ENCODE measurements at places on chromosomes 1 and 21. TPM values are rescaled to one million over a fixed set of nuclear protein-coding genes. Genes with fewer than 3 reads are reported as not detected.

Gene KRTAP19-1
- not detected for polyA plus RNA-seq

Gene ZNF683
- polyA plus RNA-seq: not detected

Gene C1QA
- polyA plus RNA-seq: 46.0 TPM

Gene CELA3A
- polyA plus RNA-seq: not detected

Gene CYP2J2
- polyA plus RNA-seq: 0.63 TPM

Gene CD101
- polyA plus RNA-seq: 1.7 TPM

Gene MLLT11
- 23.7 TPM for polyA plus RNA-seq

Gene PCAT6
- 3.3 TPM for polyA plus RNA-seq

Gene BSND
- polyA plus RNA-seq: 3.6 TPM

Gene SLC22A15
- 7.6 TPM for polyA plus RNA-seq

Gene TTF2
- polyA plus RNA-seq: 24.8 TPM

Gene IGSF5
- 0.46 TPM for polyA plus RNA-seq

Gene EXO1
- 13.5 TPM for polyA plus RNA-seq

Gene MYBPHL
- polyA plus RNA-seq: 0.32 TPM

GRCh38 chr1:177488722-177489121 is 318.0 kb downstream of the BRINP2 start:
- no peak for DNase-seq

DNA sequence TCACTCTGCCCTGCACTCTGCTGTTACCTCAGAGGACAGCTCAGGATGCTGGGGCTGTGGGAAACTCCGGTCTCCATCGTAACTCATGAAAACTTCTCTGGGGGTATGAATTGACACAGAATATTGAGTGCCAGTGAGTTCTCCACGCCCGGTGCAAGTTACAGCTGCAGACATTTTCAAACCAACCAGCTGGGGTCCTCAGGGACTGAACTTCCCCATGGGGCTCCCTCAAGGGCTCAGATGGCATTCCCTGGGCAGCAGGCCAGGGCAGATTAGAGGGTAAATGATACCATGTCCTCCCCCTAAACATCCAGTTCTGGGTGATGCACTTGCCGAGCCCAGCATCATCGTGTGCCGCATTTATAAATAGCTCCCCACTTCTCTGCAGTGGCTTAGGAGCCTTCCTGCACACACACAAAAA is 27.8 kb upstream of the CCSAP start:
- DNase-seq: no peak

DNA sequence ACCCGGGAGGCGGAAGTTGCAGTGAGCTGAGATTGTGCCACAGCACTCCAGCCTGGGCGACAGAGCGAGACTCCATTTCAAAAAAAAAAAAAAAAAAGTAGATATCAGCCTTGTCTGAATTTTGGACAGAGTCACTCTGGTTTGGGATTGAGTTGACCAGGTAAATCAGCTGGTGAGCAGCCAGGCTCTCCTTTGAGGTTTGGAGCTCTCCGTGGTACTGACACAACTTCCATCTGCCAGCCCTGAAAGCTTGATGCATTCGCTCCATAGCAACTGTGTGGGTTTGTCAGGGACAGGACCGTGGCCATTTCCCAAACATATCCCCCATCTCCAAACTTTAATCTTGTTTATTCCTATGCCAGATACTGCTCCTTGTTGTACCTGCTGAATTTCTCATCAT is 155.2 kb downstream of the DMRTA2 start:
- DNase-seq: peak; percentile 44

- no peak for DNase-seq
Measured at GRCh38 chr1:194889310-194889709, 1702.9 kb upstream of the B3GALT2 start.

- no peak for DNase-seq
Measured at GRCh38 chr1:30417701-30418046, 305.7 kb downstream of the MATN1 start.

DNA sequence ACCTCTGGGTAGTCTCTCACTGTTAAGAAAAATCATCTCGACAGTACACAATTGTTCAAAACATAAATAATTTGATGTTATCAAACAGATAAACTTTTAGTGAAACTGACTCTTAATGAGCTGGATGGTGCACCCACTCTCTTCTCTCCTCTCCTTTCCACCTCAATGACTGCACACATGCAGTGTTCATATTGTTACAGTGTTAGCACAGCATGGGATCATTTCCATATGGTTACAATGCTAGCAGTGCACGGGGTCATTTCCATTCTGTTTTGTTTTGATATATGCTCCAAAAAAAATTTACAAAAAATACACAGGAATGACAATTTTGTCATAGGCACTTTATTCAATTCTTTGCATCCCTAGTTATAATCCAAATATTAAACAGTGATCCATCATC is 26.4 kb upstream of the RNF187 start:
- DNase-seq: no peak

GRCh38 chr1:166950156-166950555 is 25.2 kb downstream of the ILDR2 start:
- no peak for DNase-seq

GRCh38 chr1:107687849-107688753 is 276.9 kb downstream of the VAV3 start:
- DNase-seq: no peak

- no peak for DNase-seq
Measured at GRCh38 chr1:222047366-222047765, 305.5 kb upstream of the DUSP10 start.

- no peak for DNase-seq
Measured at GRCh38 chr1:151849126-151849525, 4.4 kb downstream of the THEM5 start.

- DNase-seq: no peak
Measured at GRCh38 chr1:155976913-155977689, 1.2 kb downstream of the ARHGEF2 start.

GRCh38 chr1:155244368-155245162 is 10.7 kb downstream of the ENTREP3 start:
- peak; percentile 99 for DNase-seq

- DNase-seq: no peak
Measured at GRCh38 chr1:202304375-202304774, 37.4 kb downstream of the UBE2T start.

GRCh38 chr1:148353461-148354283 is 129.4 kb downstream of the PPIAL4G start:
- DNase-seq: no peak

DNA sequence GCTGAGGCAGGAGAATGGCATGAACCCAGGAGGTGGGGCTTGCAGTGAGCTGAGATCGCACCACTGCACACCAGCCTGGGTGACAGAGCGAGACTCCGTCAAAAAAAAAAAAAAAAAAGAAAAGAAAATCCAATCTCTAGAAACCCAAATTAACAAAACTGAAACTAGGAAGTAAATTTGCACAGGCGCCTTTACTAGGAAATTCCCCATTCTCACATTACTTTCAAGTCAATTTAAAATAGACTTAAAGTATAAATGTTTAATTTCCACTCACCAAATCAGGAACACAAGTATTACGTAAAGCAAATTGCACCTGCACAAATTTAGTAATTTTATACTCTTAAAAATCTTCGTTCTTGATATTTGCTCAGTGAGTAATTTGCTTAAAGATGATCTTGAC is 67.8 kb upstream of the BCAR3 start:
- no peak for DNase-seq

- no peak for DNase-seq
Measured at GRCh38 chr1:33342041-33342723, 21.3 kb upstream of the A3GALT2 start.

GRCh38 chr1:8022395-8023286 is 3.5 kb downstream of the ERRFI1 start:
- DNase-seq: no peak

- no peak for DNase-seq
Measured at GRCh38 chr1:9085306-9085940, 16.0 kb upstream of the SLC2A5 start.

GRCh38 chr1:230326971-230327891 is 98.9 kb downstream of the PGBD5 start:
- no peak for DNase-seq

GRCh38 chr1:10906866-10907519 is 105.5 kb upstream of the TARDBP start:
- no peak for DNase-seq

GRCh38 chr1:152182431-152182830 is 23.4 kb upstream of the RPTN start:
- no peak for DNase-seq

DNA sequence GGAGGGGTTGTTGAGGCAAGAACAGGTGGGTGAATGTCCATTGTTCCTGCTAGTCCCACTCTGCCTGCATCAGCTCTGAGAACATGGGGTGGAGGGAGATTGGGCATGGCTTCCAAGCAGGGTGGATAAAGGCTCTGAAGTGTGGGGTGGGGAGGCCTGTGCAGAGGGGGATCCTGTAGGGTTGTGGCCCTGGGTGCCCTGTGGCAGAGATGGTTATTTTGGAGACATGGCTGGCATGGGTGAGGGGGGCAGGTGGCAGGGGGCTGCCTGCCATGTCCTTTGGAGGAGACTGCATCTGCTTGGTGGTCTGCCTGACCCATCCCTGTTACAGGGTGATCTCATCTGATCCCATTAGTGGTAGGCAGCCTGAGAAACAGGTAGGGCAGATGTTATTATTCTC is 11.2 kb downstream of the MYOG start:
- DNase-seq: no peak

- no peak for DNase-seq
Measured at GRCh38 chr21:31236528-31236927, 107.5 kb downstream of the TIAM1 start.

- DNase-seq: no peak
Measured at GRCh38 chr1:173470608-173471007, 6.5 kb upstream of the PRDX6 start.

DNA sequence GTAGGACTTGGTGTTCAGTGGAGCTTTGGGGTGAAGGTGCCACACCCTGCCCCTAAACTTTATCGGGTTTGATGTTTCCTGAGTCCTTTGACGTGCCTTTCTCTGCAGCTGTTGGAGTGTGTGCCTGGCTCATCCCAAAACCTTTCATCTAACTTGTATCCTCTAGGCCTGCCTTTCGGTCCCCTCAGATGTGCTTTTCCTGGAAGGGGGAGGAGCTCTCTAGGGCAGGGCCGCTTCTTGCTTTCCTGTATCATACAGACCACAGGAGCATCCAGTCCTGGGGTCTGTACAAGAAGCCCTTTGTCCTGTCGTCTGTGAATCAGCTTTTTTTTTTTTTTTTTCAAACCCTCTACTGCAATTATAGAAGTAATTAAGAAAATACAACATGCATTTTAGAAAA is 35.7 kb downstream of the PTGFRN start:
- no peak for DNase-seq

DNA sequence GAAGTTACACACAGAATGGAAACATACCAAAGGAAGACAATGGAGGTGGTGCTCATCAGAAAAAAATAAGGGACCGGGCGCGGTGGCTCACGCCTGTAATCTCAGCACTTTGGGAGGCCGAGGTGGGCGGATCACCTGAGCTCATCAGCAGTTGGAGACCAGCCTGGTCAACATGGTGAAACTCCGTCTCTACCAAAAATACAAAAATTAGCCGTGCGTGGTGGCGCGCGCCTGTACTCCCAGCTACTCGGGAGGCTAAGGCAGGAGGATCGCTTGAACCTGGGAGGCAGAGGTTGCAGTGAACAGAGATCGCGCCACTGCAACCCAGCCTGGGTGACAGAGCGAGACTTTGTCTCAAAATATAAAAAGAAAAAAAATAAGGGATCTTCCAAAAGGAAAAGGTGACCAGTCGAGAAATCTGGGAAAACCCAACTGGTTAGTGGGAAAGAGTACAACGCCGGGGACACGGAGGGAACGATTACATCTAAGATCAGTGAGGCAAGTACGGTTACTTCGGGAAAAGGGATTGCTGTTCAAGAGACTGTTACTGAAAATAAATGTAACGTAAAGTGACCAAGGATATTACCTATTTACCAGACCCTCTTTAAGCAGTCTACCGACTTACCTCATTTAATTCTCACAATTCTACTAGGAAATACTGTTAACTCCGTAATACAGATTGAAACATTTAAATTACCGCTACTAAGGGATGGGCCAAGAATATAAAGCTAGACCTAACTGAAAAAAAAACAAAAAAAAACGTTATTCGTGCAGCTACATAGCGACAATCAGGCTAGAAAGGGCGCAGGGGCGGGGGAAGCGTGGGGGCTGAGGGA is 822 bp downstream of the CCT3 start:
- DNase-seq: no peak

- DNase-seq: no peak
Measured at GRCh38 chr1:156846643-156847042, 12.3 kb downstream of the INSRR start.

DNA sequence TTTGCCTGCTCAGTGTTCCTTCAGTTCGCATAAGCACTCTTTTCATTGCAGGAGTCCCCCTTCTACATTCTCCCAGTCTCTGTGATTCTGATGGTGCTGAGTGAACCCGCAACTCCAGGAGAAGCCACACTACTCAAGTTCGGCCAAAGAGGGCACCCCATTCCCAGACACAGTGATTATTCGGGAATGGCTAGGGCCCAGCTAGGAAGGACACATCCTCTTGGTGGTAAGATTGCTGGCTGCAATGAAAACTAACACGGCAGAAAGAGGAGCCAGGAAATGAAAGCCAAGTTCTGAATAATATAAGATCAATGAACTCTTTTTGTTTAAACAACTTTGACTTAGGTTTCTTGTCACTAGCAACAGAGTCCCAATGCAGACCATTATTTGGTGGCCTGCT is 14.9 kb downstream of the CREG1 start:
- no peak for DNase-seq

GRCh38 chr21:22019766-22020165 is 1021.6 kb downstream of the NCAM2 start:
- no peak for DNase-seq

DNA sequence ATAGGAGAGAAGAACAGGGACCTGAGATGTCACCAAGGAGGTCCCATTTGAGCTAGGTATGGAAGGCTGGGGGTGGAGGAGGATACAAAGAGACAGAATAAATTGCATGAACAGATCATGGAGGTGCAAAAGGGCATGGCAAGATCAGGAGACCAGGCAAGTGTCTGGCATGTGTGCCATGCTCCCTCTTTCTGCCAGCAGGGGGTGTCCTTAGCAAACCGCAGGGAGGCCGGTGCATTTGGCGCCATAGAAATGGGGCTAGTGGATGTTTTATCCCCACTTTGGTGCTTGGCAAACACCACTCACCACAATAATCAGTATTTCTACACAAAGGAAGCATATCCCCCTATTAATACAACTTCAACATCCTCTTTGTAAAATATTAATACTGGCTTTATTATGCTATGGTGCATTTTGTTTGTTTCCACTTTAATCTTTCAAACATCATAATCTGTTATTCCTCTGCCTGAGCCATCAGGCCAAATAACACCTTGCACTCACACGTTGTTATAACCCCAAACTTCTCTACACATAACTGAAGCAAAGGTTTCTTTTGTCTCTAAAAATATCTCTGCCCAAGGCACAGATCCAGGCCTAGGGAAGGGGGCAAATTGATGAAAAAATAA is 25.9 kb downstream of the S100A6 start:
- no peak for DNase-seq

- no peak for DNase-seq
Measured at GRCh38 chr1:219317762-219318353, 144.2 kb downstream of the LYPLAL1 start.

GRCh38 chr1:116356067-116356466 is 17.0 kb upstream of the ATP1A1 start:
- DNase-seq: no peak

GRCh38 chr1:75582725-75583261 is 28.1 kb downstream of the SLC44A5 start:
- no peak for DNase-seq

- DNase-seq: no peak
Measured at GRCh38 chr21:28801906-28802305, 190.8 kb downstream of the LTN1 start.

GRCh38 chr1:112044745-112045144 is 55.3 kb upstream of the KCND3 start:
- DNase-seq: no peak
